NCI-H1694 (cell line): ENCODE measurements at places on chromosomes 2 and 18.

- DNase-seq, result no peak
Observed at GRCh38 chr18:70276416-70277191, 12.2 kb upstream of the SOCS6 start.

- no peak for DNase-seq
Observed at GRCh38 chr18:10131460-10132395, 217.9 kb downstream of the VAPA start.

- no peak for DNase-seq
Observed at GRCh38 chr2:19670303-19670702, 231.5 kb downstream of the TTC32 start.

DNA sequence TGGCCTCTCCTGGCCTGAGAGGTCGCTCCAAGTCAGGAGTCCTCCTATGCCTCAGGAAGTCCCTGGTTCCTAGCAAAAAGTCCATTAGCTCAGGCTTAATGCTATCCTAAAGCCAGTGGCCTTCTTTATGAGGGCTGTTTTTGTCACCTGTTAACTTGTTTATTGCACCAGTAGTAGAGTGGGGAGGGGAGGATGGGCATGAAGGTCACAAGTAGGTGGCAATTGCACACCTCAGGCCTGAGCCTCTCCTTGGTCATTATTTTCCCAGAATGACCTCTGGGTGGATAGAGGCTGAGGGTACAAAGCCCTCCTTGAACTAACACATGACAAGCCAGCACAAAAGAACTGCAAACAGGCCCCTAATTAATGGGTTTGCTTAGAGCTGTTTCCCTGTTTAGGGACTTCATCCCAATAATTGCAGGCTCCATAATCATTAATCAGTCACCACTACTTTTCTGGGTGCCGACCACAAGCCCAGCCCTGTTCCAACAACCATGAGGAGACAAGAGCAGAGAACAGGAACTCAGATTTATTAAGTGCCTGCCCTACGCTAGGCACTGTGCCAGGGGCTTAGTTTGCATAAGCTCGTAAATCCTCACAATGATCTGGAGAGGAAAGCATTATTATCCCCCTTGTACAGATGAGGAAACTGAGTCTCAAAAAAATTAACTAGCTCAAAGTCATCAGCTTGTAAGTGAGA, 123.0 kb upstream of the PKDCC start:
- no peak for DNase-seq

- no peak for DNase-seq
Observed at GRCh38 chr2:24233321-24233720, 58.5 kb downstream of the FAM228A start.

DNA sequence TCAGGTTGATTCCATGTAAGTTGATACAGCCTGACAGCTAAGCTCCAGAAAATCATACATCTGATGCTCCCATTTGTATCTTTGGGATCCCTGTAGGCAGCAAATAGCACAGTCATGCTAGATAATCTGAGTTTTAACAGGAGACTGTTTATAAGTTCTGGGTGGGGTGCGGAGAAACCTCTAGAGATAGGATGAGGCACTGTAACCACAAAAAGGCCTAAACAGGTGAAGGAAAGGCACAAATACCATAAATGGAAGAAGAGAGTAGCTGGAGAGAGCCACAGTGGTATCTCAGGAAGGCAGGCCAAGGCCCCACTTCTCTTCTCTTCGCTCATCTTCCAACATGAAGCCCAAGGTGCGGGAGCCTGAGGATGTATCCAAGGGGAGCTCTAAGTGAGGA, 18.1 kb upstream of the B4GALT6 start:
- DNase-seq, result no peak
